Immature natural killer cell (primary cell): ENCODE measurements at places on chromosomes 7 and 10. TPM values are rescaled to one million over a fixed set of nuclear protein-coding genes. Genes with fewer than 3 reads are reported as not detected.

DNA sequence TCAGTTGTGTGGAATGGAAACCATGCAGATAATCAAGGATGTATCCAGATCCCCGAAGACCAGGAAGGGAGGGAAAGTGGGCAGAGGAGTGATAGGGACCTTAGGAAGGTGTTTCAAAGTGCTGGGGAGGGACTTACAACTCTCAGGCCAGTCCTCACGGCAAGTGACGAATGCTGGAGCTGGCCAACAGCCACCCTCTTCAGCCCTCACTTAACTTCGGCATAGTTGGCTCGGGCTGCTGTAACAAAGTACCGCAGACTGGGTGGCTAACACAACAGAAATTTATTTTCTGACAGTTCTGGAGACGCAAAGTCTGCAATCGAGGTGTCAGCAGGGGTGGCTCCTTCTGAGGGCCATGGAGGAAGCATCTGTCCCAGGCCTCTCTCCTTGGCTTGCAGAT, 265.9 kb upstream of the YAE1 start:
- DNase-seq: no peak

DNA sequence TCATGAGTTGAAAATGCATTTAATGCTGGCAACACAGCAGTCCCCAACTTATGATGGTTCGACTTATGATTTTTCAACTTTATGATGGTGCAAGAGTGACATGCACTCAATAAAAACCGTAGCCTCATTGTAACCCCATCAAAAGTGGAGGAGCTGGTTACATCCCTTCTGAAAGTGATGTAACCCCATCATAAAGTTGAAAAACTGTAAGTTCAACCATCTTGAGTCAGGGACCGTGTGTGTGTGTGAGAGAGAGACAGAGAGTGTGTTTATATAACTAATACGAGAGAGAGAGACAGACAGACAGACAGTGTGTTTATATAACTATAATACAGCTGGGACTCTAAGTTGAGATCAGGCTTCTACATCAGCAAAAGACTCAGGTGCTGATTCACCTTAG, 21.0 kb downstream of the ANXA11 start:
- DNase-seq: no peak

DNA sequence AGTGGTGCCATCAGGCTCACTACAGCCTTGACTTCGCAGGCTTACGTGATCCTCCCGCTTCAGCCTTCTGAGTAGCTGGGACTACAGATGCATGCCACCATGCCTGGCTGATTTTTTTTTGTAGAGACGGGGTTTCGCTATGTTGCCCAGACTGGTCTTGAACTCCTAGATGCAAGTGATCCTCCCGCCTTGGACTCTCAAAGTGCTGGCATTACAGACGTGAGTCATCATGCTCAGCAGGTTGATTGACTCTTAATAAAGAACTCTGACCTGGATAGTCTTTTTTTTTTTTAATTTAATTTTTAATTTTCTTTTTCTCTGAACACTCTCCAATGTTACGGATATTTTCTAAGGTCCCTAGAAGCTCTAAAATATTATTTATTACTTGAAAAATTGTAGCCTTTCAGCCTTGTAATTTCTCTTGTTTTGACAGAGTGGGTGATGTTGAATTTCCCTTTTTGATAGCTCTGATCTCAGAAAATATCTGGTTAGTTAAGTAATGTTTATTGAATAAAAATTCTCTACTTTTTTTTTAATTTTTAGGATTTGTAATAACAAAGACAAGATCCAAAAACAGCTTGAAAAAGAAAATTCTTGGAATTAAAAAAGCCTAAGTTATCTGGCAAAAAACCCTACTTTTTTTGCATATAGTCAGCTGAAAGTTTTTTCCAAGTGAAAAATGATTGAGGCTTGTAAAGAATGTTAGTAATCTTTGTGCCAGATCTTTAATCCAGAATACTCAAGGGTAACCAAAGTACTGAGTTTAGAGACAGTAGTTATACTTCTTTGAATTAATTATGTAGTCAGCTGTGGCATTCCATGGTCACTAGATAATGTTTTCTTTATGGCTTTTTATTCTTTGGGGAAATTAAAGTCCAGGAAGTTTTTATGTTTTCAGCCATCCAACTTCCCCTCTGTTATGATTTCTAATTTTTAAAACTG, 26.7 kb downstream of the TBC1D12 start:
- DNase-seq: no peak

Gene FRAT1
- 8.1 TPM for polyA plus RNA-seq

GRCh38 chr10:124957404-124957947, 15.6 kb downstream of the ZRANB1 start:
- no peak for DNase-seq

Gene UCN3
- not detected for polyA plus RNA-seq

DNA sequence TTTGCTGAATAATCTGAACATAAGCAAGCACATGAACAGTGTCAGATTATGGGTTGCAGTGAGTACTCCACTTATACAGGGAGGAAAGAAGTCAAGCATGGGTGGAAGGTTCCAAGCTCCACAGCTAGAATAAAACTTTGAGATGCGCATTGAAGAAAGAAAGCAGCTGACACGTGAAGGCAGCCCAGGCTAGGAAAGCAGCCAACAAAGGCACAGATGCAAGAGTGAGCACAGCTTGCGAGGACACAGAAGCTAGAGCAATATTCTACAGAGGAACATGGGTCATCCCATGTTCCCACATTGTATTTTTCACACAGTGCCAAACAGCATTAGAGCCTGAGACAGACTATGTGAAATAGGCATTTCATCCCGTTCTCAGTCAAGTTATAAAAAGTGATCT, 194.6 kb upstream of the TBX20 start:
- DNase-seq: no peak
